ENCODE measurements at places on chromosomes 2 and 18. TPM values are rescaled to one million over a fixed set of nuclear protein-coding genes. Genes with fewer than 3 reads are reported as not detected.

DNA sequence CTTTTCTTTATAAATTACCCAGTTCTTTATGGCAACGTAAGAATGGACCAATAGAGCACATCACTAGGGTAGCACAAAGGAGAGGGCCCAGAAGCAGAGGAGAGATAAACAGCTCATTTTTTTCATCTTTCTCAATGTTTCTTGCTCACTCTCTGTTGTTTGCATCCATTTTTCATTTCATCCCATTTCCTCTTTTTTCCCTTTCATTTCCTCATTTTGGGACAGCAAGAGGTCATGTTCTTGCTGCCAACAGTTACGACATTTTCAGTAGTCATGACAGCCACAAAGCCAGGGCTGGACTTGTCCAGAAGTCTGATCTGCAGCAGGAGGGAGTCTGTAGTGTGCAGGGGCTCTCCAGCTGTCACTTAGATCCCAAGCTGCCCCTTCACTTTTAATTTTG is 52.7 kb upstream of the CYP1B1 start:
- DNase-seq = no peak
- no peak overlapping the region for H3K27ac ChIP-seq
- H3K4me1 ChIP-seq = peaks cover 6% of the 10 kb centered on the region
- no peaks in the 10 kb centered on the region for H3K36me3 ChIP-seq

GRCh38 chr2:128832946-128833663 is 514.4 kb upstream of the HS6ST1 start:
- H3K4me1 ChIP-seq = no peaks in the 10 kb centered on the region
- no peaks in the 10 kb centered on the region for H3K36me3 ChIP-seq
- H3K4me3 ChIP-seq = no peak overlapping the region
- no peak overlapping the region for H3K27ac ChIP-seq

- H3K4me1 ChIP-seq = peaks cover 55% of the 10 kb centered on the region
- H3K36me3 ChIP-seq = peaks cover 40% of the 10 kb centered on the region
- no peak overlapping the region for H3K4me3 ChIP-seq
These were observed 3.4 kb downstream of the NAGK start for GRCh38 chr2:71071681-71072398.

GRCh38 chr2:11056614-11057013 is 98.7 kb upstream of the SLC66A3 start:
- no peak overlapping the region for H3K4me3 ChIP-seq
- peaks cover 6% of the 10 kb centered on the region for H3K27me3 ChIP-seq
- H3K27ac ChIP-seq = no peak overlapping the region
- no peaks in the 10 kb centered on the region for H3K36me3 ChIP-seq
- no peak for DNase-seq

DNA sequence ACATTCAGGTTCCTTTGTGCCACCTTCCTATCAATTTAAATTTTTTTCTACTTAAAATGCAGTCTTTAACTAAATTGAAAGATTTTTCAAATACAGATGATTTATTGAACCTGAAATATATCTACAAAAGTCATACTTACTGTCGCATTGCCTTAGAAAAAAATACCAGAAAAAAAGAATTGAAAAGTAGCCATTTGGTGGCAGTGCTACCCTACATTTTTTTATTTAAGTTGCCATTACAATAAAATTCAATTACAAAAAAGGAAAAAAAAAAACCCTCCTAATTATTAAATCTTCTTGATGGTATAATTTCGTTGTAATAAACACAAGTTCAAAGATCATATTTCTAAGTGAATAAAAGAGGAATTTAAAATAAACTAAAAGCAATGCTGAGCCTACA is 43.4 kb downstream of the DSC3 start:
- no peaks in the 10 kb centered on the region for H3K27me3 ChIP-seq
- no peaks in the 10 kb centered on the region for H3K4me1 ChIP-seq
- peaks cover 11% of the 10 kb centered on the region for H3K36me3 ChIP-seq
- no peak for DNase-seq

- H3K36me3 ChIP-seq = no peaks in the 10 kb centered on the region
- no peak for DNase-seq
- H3K4me3 ChIP-seq = no peak overlapping the region
- no peak overlapping the region for H3K27ac ChIP-seq
These were observed 388.6 kb upstream of the NRXN1 start for GRCh38 chr2:51420511-51420910.

DNA sequence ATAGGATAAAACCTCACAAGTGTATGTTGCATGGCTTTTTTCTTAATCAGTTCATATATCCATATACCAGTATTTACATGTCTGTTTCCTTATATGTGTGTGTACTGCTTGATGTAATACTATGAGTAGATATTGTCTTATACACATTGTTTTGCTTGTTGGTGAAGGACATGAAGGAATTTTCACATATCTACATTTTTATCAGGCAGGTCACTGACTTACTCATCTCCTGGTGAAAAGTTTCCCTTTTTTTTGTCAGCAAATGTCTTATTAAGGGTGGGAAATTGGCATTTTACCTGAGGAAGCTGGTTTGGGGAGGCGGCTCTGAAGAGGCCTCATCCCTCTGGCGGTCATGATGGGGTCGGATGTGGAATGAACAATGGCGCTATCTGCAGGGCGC is 61.4 kb upstream of the LYPD1 start:
- no peaks in the 10 kb centered on the region for H3K36me3 ChIP-seq
- no peak for DNase-seq
- H3K4me1 ChIP-seq = no peaks in the 10 kb centered on the region

GRCh38 chr2:154293864-154294263 is 404.6 kb upstream of the KCNJ3 start:
- H3K27ac ChIP-seq = no peak overlapping the region
- no peak overlapping the region for H3K4me3 ChIP-seq
- no peaks in the 10 kb centered on the region for H3K36me3 ChIP-seq
- no peaks in the 10 kb centered on the region for H3K27me3 ChIP-seq
- DNase-seq = no peak

- DNase-seq = no peak
- no peaks in the 10 kb centered on the region for H3K27me3 ChIP-seq
- no peaks in the 10 kb centered on the region for H3K36me3 ChIP-seq
- no peak overlapping the region for H3K27ac ChIP-seq
These were observed 1621.3 kb downstream of the SUCLG1 start for GRCh38 chr2:82837588-82838304.

- H3K4me1 ChIP-seq = no peaks in the 10 kb centered on the region
- no peak overlapping the region for H3K27ac ChIP-seq
- no peaks in the 10 kb centered on the region for H3K27me3 ChIP-seq
- no peak overlapping the region for H3K4me3 ChIP-seq
- no peaks in the 10 kb centered on the region for H3K36me3 ChIP-seq
- DNase-seq = no peak
These were observed 262.0 kb upstream of the PIK3C3 start for GRCh38 chr18:41693008-41693407.

DNA sequence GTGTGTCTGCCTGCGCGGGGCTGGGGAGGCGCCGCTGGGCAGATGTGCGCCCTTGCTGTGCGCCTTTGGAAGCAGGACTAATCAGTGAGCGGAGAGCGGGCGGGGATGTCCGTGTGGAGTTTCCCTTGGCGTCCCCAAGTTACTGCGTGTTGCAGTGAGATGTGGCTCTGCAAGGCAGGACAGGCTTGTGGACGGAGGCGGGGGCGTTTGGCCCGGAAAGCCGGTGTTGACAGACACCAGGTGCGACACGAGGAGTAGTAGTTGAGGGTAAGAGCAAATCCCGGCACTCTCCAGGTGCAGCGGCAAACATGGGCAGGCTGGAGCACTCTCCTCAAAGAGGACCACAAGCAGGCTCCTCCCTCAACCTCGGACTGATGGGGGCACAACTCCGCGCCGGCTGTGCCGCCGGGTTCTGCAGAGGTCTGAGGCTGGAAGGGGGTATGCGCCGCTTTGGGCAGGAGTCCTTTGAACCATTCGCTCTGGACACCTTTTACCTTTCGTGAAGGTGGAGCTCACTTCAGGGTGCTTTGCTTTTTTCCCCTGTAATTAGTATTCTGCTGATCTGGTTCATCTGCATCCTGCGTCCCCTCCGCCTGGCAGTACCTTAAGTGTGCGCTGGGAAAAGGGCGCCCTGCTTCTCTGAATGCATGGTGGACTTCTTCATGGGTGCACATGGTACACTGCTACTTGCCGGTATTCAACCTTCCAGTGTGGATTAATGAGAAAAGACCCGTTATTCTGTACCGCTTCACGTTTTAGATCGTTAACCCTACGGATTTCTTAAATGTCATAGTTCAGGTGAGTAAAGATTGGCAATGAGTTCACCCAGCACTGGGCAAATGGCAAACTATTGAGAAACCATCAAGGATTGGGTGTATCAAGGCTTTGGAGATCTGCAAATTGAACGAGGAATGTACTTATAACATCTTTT is 608 bp downstream of the CDH7 start:
- peaks cover 10% of the 10 kb centered on the region for H3K4me1 ChIP-seq
- no peak for DNase-seq
- H3K27ac ChIP-seq = no peak overlapping the region
- H3K27me3 ChIP-seq = peaks cover 29% of the 10 kb centered on the region

CARF gene
- 20.6 TPM for total RNA-seq

FSHR gene
- total RNA-seq = not detected

NT5DC4 gene
- total RNA-seq = not detected

NOL4 gene
- not detected for total RNA-seq

SPR gene
- 14.1 TPM for total RNA-seq

ANKRD62 gene
- not detected for total RNA-seq

SERPINB13 gene
- total RNA-seq = 17.3 TPM

KRTCAP3 gene
- total RNA-seq = 40.9 TPM

STAT4 gene
- 0.34 TPM for total RNA-seq

LBX2 gene
- total RNA-seq = 1.2 TPM

SCN7A gene
- total RNA-seq = 4.6 TPM
